ENCODE measurements at places on chromosomes 16 and 17.

DNA sequence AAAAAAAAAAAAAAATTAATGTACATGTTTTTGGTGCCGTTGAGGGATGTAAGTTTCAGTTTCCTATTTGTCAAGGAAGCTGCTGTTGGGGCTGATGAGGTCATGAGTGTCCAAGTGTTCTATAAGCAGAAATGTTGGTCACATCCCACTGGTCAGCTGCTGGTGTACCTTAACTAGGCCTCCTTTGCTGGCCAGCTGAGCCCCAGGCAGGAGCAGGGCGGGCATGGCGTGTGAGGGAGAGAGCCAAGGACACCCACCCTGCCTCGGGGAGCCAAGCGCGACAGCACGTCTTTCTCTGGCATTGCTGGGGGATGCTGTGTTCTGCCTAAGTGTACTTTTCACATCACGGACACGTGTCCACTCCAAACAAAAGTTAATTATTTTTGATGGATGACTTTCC is 108.1 kb upstream of the CDC42EP4 start:
- no peak for DNase-seq

GRCh38 chr17:68459037-68459639 is 1.8 kb upstream of the WIPI1 start:
- no peak for DNase-seq

DNA sequence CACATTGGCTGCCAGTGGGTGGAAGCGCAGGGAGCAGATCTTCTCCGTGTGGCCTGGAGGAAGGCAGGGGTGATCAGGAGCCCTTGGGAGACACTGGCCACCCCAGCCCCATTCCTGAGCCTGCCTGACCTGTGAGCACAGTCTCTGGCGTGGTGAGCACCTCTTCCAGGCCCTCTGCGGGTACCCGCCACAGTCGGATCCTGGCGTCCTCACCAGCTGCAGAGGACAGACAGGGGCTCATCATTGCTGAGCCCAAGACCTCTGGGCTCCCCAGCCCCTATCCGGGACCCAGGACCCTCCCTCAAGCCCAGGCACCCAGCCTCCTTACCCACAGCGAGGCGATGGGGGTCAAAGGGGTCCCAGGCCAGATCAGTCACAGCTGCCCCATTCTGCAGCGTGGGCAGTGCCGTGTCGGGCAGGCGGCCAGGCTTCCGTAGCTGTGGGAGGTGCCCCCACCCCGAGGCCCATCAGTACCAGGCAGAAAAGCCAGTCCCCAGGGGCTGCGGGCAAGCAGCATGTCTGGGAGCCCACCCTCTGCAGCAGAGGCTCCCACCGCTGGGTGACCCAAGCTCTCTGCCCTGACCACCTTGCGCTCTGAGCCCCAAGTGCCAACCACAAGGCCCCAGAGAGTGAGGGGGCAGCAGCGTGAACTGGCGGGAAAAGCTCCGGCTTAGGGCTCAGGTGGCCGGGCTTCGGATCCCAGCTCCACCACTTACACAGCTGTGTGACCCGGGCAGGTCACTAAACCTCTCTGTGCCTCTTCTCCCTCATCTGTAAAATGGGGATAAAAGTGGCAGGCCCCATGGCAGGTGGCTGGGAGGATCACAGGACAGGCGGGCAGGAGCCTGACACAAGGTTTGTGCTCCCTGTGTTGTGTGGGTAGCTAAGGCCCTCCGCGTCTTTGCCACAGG is 10.2 kb upstream of the PAM16 start:
- DNase-seq: no peak

- DNase-seq: no peak
These were observed 58.5 kb downstream of the ADAMTS18 start for GRCh38 chr16:77376358-77376757.

- no peak for DNase-seq
These were observed 2.8 kb upstream of the MEAK7 start for GRCh38 chr16:84507011-84507982.

GRCh38 chr17:79415365-79415764 is 195.5 kb downstream of the RBFOX3 start:
- DNase-seq: no peak

GRCh38 chr17:58665946-58666857 is 25.6 kb downstream of the TEX14 start:
- no peak for DNase-seq

DNA sequence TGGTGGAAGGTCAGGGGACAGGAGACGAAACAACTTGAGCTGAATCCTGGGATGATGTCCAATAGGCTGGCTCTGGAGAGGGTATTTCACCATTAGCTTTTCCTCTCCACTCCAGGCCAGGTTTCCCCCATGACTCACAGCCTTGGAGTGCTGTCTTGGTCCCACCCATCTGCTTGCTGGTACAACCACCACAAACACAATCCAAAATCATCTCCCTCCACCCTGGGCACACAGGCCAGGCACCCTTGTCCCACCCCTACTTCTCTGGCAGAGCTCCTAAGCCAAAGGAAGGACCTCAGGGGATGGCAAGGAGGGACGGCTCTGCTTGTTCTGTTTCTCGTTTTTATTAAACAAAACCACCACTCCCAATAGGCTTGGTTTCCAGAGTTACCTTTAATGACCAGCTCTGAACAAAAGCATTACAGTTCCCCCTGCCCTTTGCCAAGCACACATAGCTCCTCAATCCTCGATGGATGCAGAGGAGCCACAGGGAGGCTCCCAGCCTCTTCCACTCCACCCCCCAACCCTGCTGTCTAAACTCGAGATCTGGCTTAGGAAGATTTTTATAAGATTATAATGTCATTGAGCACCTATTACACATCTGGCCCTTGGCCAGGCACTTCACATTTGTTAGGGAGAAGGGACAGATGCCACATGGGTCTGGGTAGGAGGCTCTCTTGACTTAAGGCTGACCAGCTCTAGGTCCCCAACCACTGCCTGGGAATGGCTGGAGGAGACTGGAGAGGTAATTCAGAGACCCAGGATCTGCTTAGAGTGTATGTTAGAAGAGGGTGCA is 13.3 kb downstream of the CAVIN1 start:
- DNase-seq: no peak
